ENCODE measurements at places on chromosomes 11 and 22.

DNA sequence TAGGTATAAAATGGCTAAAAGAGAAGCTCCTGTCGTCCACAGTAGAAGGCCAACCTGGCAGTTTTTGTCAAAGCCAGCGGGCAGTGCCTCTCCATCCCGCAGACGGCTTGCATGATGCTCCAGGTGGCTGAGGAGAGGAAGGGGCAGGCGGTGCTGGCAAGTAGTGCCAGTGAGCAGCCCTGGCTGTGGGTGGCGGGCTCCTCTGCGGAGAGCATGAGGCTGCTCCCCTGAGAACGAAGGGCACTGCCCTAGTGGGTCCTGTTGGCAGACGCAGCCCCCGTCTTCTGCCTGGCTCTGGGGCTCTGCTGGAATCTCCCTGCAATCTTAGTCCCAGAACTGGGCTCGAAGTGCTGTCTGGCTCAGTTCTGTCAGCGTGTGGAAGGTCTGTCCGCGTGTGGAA, 50.9 kb downstream of the SBF1 start:
- DNase-seq = no peak

GRCh38 chr11:60756307-60757032, at the start of gene MS4A15:
Gene MS4A15 (plus strand): TSS chr11:60756867. CDS start chr11:60763734, 6,867 bp downstream.
- DNase-seq = peak; percentile 27

DNA sequence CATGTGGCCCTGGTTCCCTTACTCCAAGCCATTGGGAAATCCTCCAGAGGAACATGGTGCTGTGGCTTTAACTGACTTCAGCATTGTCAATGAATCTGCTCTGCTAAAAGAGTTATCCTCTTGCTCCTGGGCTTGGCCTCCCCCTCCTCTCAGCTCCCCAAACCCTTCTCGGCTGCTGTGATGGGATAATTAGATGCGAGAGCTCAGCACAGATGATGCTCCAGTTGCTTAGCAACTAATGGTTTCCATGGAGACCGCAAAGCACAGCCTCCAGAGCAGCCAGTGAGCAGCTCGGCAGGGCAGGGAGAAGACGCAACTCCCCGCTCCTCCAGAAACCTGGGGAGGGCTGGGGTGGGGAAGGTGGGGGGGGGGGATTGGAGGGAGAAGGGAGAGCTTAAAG, 2.8 kb upstream of the UPK2 start:
- DNase-seq = peak; percentile 95

DNA sequence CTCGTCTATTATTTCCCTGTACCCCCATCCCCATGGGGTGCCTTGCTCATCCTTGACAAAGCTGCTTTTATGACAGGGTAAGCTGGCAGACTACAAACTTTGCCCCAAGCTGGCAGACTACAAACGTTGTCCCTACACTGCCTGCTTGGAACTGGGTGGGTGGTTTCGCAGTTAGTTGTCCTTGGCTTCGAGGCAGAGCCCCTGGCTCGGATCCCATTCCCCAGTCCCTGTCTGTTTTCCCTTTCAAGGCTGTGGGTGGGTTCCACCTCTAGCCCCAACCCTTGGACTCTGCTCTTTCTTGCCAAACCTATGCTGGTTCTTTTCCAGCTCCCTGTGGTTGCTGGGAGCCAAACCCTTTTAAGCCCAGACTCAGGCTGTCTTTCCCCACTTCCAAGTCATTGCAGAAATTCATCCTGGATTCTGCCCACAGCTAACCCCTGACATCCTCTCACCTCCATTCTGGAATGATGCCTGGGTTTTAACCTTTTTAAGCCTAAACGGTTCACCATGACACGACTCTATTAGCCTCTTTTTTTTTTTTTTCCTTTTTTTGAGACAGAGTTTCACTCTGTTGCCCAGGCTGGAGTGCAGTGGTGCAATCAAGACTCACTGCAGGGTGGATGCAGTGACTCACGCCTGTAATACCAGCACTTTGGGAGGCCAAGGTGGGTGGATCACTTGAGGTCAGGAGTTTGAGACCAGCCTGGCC, 9.2 kb upstream of the RBM14 start:
- DNase-seq = no peak

- DNase-seq = no peak
These were observed 14.0 kb downstream of the PANX1 start for GRCh38 chr11:94142308-94143281.

DNA sequence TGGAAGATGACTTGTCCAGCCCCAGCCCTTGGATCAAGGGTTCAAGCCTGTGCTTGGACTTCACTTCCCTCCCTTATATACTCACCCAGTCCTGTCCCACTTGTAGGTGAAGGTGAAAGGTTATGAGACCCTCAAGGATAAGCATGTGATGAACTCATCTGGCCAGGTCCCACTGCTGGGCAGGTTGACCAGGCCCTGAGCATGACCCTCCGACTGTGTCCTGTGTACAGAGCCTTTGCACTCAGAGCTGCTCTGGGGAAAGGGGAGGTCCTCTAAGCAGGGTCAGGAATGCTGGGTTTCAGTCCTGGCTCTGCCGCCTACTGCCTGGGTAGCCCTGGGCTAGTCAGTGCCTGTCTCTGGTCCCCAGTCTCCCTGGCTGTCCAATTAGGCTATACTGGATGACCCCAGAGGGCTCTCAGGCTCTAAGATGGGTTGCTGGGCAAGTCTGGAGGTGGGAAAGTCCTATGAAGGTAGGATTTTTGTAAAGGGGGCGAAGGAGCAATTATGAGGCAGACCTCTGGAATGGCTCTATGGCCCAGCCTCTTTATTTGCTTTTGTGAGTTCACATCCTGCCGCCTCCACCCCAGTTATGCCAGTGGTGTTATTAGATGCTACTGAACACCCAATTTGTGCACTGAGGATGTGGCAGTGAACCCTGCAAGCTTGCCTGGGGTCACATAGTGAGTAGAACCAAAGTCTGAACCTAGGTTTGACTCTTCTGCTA, 14.1 kb downstream of the DGAT2 start:
- no peak for DNase-seq

GRCh38 chr11:31827455-31828206, 16.5 kb upstream of the PAX6 start:
- peak; percentile 63 for DNase-seq

DNA sequence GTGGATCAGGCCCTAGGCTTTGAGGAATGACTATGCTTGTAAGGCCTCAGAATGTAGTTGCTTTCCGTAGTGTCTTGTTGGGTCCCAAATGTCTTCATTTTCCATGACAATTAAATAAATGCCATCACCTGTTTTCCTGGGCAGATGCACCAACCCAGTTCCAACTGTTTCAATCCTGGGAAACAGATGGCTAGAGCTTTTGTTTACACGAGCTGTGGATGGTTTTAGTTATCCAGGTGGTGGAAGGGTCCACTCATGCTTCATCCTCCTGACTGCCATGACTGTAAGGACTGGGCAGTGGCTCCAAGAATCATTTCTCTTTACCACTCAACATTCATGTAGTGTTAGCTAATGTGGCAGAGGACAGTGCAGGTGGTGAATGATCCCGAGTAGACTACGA, 8.6 kb downstream of the RCN1 start:
- DNase-seq = no peak

GRCh38 chr11:25432376-25432775, 899.6 kb upstream of the ANO3 start:
- DNase-seq = no peak

DNA sequence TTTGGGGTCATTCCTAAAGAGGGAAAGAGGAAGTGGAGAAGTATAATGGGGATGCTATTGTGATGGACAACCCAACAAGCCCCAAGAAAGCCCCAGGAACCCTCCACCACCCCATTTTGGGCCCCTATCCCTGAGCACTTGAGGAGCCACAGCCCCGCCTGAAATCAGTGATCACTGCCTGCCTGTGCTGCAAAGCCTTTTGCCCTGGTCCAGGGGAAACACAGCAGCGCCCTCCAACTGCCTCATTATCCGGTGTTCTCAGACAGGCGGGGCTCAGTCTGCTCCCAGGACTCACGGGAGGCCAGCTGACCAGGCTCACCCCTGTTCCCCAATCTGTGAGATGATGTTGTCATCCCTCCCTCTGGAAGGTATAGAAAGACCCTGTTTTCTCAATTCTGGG, 44.7 kb upstream of the TTC12 start:
- DNase-seq = no peak

DNA sequence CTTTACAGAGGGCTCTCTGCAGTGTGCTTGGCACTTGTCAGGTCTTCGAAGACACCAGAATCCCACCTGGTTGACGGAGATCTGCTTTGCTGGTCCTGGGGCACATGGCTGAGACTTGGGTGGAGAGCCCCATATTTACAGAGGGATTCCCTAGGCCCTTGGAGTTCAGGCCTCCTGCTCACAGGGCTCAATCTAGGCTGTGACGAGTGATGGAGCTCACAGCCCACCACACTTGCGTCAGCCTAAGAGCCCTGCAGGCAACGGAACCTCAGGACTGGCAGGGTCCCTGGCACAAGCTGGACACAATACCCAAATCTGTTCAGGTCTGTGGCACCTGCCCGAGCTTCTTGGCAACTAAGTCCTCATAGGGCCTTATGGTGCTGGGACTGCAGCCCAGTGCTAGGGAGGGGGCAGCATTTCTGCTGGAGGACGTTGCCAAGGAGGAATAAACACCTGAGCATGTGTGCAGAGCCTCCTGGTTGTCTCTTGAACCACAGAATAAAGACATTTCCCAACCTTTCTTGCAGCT, 59.1 kb downstream of the KCNC1 start:
- no peak for DNase-seq

- no peak for DNase-seq
These were observed 102.7 kb downstream of the PHF21B start for GRCh38 chr22:44906999-44907644.

DNA sequence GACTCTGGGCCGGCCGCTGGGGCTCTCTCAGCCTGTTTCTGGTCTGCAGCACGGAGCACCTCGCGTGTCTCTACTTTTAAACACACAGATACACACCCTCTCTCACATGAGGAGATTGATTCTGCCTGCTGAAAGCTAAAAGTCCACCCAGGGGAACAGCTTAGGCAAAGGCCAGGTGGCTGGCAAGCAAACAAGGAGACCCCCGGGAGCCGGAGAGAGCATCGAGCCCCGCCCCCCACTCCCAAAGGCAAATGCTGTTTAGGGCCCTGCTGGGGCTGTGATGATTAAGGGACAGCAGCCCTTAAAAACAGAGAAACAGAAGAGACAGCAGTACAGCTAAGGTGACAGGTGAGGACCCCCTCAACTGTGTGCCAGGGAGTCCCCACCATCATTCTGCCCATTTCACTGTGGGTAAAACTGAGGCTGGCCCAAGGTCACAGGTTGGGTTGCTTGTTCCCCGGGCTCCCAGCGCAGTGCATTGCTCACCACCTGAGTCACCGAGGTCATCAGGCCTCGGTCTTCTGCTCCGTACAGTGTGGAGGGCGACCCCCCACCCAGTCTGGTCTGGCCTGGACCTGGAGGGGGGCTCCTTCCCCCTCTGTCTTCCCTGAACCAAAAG, 6.8 kb downstream of the CABP7 start:
- DNase-seq = no peak

- no peak for DNase-seq
These were observed 22.0 kb upstream of the TUB start for GRCh38 chr11:8059030-8059429.

DNA sequence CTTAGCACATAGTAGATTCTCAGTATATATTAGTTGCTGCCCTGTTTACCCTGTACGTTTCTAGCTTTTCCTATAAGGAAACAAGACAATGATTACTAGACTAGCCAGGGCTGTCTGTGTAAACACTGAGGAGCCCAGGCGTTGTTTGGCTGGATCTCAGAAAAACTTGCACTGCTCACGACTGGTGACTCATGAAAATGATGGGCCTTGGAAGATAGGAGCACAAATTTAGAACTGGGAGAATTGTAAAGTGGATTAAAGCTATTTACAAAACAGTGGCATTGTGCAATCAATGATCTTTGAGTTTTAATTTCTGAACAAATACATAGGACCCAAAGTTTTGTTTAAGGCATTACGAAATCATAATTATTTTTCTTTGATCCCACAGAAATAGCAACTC, 276.9 kb downstream of the FAM76B start:
- peak; percentile 25 for DNase-seq

GRCh38 chr11:30509364-30509763, 76.8 kb downstream of the MPPED2 start:
- no peak for DNase-seq

GRCh38 chr11:80862011-80862410, 1421.2 kb upstream of the TENM4 start:
- no peak for DNase-seq

GRCh38 chr11:33266393-33267215, 9.4 kb downstream of the HIPK3 start:
- DNase-seq = no peak

DNA sequence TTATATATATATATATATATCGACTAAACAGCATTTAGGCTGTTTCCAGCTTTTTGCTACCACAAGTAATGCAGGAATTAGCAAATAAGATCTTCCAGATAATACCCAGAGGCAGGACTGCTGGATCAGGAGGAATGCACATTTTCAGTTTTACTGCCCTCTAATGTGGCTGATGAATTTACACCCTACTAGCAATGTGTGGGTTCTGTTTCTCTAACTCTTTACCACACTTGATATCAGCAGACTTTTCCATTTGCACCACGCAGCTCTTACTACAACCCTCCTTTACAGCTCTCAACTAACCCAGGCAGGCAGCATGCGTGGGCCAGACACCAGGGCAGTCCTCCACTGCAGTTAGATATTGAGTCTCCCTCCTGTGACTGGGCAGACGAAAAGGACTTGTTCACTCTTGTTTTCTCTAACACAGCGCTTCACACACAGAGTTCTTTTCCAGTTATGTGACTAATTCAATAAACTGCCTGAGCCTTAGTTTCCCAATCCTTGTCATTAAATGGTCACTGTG, 67.7 kb downstream of the IGLL5 start:
- no peak for DNase-seq

GRCh38 chr22:31943206-31943977, 943 bp upstream of the YWHAH start:
- DNase-seq = no peak

GRCh38 chr11:34905666-34906065, 10.5 kb downstream of the APIP start:
- no peak for DNase-seq

- DNase-seq = peak; percentile 53
These were observed 5.7 kb downstream of the UPK3A start for GRCh38 chr22:45290410-45290936.
